Hypothalamus (tissue), 51 donors: ENCODE measurements at places on chromosomes 12 and 14.

- no peak for DNase-seq
Measured at GRCh38 chr14:75016815-75017214, 14.1 kb downstream of the EIF2B2 start.

GRCh38 chr12:121468499-121468801, 68.5 kb downstream of the RNF34 start:
- DNase-seq = no peak

DNA sequence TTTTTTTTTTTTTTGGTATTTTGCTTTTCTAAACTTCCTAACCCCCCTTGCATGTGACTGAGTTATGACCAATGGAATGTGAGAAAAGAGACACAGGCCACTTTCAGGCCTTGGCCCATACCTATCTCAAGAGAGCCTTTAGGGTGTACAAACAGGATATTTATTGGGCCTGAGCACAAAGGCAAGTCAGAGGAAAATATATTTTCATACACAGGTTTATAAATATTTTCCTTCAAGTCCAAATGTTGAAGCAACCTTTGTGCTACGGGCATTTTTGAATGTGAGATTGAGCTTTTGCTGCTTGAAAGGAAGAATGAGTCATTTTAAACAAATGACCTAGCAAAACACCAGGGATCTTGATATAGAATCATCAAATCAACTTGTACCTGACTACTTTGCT, 228.6 kb upstream of the E2F7 start:
- DNase-seq = no peak

- no peak for DNase-seq
Measured at GRCh38 chr12:109302358-109302757, 6.7 kb downstream of the FOXN4 start.

DNA sequence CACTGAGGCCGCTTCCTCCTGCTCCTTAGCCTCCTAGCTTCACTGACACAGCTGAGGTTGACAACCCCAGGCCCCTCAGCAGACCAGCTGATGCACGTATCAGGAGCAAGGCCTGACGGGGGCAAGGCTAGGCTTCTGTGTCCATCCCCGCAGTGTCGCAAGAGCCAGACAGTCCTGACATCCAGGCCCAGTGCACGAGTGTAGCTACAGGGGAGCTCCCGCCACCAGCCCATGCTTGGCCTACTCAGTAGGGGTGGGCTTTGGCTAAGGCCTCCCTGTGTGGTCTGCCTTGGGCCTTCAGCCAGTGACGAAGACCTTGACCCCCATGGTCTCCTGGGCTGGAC, 179.1 kb downstream of the DPF3 start:
- DNase-seq = no peak

- DNase-seq = no peak
Measured at GRCh38 chr12:29921307-29921706, 137.6 kb upstream of the TMTC1 start.
